ENCODE measurements at places on chromosomes 16 and 17.

GRCh38 chr16:83308414-83308813 lies 499.4 kb upstream of the HSBP1 start:
- DNase-seq, result no peak

DNA sequence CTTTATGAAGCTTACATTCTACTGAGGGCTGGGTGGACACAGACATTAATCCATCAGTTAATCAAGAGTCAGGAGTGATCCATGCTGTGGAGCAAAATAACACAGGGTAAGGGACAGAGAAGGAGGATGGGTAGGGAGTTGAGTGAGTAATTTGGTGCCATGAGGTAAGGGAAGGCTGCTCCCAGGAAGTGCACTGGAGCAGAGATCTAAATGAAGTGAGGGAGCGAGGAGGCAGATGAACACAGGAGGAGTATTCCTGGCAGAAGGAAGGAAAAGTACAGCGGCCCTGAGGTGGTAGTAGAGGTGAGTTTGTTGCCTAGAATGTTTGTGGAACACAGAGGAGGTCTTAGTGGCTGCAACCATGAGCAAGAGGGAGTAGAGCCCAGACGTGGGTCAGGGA lies 34.8 kb downstream of the ASIC2 start:
- no peak for DNase-seq

DNA sequence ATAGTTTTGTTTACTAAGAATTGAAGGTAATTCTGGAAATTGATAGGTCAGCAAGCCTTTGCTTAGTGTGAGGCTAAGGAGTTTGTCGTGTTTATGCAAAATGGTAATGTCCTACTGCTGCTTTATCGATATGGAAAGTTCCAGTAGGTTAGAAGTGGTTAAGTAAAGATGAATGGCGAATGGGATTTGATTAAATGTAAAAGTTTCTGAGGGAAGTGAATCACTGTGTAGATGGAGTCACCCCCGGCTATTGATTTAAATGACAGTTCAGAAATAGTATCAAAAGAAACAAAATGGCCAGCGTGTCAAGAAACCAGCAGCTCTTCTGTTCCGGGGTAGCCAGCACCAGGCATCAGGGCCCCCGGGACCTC lies 131.4 kb downstream of the RPTOR start:
- DNase-seq, result no peak

- no peak for DNase-seq
These were observed 704.3 kb downstream of the MAF start for GRCh38 chr16:78896280-78896679.

GRCh38 chr17:81641825-81642489 lies 5.0 kb downstream of the TSPAN10 start:
- no peak for DNase-seq

- DNase-seq, result no peak
These were observed 16.1 kb upstream of the RPTOR start for GRCh38 chr17:80528536-80528935.
